ENCODE measurements at places on chromosomes 16 and 17.
A peak's percentile ranks its signal among the peaks of the same experiment; 100 is the strongest.

DNA sequence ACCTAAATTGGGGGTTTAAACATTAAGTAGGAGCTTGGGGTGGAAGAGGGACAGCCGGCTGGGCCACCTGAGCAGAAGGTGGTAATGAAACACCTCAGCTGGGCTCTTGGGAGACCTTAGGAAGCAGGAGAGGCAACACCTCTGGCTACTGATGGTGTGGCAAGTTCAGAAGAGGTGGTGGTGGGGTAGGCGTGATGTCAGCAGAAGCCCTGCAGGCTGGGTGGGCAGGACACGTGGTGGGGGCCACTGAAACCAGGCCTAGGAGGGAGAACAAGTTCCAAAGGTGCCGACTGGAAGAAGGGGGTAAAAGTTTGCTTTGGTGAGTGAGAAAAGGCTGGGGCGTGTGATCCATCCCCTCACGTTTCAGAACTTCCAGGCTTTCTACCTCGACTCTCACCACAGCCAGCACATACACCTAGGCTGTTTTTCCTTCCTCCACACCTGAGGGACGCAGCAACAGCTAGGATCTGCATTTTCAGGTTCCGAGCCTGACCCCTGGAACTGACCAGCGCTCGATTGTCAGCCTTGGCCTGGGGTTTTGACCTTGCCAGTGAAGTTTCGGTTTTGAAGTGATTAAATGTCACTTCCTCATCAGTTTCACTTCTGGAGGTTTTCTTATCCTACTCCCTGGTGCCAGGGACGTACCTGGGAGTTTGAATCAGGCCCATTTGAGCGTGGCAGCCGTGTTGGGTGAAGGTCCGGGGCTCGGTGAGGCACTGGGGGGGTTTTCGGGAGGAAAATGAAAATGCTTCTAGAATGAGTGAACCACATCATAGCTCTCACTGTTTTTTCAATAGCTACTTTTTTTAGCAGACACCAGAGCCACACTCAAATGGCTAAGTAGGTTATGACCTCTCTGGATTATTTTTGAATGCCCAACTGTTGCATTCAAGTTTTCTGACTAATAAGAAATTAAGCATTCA is 10.0 kb downstream of the SNN start:
- DNase-seq = no peak

DNA sequence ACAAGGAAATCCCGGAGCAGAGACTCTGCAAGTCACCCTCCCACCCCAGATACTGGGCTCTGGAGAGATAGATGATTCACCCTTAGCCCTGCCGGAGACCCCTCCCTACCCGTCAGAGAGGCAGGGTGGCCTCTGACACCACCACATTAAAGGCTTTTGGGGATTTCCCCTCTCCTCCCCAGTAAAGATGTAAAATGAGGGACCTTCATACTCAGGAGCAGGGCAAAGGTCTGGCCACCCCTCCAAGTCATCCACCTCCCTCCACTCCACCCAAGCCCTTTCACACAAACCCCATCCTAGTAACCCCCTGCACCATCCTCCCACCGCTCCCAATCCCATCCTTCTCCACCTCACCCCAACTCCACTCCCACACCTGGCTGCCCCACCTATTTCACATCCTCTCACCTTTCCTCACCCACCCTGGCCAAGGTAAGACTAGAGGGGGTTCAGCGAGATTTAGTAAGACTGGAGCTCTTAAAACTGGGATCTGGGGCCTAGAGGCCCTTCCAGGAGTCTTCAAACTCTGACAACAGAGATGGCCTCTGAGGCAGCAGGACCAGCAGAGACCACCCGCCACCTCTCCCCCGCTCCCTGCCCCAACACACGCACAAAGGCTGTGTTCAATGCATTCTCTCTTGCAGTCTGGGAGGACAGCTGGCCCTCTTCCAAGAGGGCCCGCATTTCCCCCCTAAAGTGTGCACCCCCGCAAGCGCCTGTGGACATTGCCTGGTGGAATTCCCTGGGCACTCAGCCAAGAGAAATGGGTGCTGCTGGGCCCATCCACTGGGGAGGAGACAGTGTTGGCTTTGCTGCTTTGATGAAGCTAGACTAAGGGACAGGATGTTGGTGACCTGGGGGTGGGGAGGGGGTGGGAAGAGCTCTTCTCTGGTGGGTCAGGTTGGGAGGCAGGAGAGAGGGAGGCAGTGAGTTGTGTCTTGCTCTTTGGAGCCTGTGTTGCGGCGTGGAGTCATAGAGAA is 1.1 kb downstream of the ABAT start:
- DNase-seq = peak; percentile 48

GRCh38 chr17:65235284-65235683 is 98.1 kb downstream of the RGS9 start:
- no peak for DNase-seq

GRCh38 chr17:5050278-5050677 is 15.1 kb upstream of the SLC52A1 start:
- no peak for DNase-seq

DNA sequence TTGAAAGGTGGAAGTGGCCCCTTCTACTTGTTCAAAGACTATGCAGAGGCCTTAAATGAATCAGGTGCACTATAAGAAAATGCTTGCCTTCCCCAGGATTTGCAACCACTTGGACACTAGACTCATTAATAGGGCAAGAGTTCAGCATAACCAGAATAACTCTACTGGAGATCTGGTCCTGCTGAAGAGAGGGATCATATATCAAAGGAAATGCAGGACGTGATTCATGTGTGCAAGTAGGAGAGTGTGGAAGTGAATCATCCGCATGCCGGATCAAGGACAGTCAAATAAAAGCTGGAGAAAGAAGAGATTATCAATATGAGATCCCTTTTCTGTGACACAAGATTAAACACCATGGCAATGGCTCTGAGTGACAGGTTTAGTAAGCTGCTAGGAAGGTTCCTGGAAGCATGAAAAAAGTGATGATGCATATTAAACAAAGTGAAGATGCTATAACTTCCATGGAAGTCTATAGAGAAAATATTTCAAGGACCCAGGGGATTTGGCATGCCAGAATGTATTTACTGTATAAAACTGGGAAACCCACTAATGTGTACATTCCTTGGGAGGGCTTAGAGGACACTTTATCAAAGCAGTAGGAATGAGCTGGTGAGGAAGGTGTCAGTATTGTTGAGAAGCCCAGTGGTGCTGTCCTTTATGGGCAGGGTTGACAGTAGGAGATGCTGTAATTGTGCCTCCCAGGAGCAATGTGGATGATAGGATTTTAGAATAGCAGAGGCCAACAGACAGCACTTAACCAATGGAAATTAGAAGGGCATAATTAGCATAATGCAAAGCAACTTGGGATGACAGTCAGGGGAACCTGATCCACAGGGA is 133.1 kb downstream of the ABCA8 start:
- no peak for DNase-seq

GRCh38 chr17:39096508-39097149 is 54.8 kb downstream of the PLXDC1 start:
- DNase-seq = peak; percentile 46

GRCh38 chr16:27383556-27384243 is 18.3 kb upstream of the IL21R start:
- no peak for DNase-seq

DNA sequence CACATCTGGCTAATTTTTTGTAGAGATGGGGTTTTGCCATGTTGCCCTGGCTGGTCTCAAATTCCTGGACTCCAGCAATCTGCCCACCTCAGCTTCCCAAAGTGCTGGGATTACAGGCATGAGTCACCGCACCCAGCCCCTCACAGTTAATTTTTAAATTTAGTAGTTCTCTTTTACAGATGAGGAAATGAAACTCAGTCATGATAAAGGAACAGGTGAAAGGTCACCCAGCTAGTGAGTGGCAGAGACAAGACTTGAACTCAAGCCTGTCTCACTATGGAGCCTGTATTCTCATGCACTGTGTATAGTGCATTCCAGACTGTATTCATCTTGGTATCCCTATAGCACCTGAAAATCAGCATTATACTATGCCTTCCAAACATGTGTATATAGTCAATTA is 77.1 kb upstream of the WSB1 start:
- DNase-seq = no peak

- peak; percentile 28 for DNase-seq
Measured at GRCh38 chr16:22161999-22162655, at the start of gene SDR42E2. Gene SDR42E2 (plus strand): TSS chr16:22162506. CDS start chr16:22165583, 3,077 bp downstream.

DNA sequence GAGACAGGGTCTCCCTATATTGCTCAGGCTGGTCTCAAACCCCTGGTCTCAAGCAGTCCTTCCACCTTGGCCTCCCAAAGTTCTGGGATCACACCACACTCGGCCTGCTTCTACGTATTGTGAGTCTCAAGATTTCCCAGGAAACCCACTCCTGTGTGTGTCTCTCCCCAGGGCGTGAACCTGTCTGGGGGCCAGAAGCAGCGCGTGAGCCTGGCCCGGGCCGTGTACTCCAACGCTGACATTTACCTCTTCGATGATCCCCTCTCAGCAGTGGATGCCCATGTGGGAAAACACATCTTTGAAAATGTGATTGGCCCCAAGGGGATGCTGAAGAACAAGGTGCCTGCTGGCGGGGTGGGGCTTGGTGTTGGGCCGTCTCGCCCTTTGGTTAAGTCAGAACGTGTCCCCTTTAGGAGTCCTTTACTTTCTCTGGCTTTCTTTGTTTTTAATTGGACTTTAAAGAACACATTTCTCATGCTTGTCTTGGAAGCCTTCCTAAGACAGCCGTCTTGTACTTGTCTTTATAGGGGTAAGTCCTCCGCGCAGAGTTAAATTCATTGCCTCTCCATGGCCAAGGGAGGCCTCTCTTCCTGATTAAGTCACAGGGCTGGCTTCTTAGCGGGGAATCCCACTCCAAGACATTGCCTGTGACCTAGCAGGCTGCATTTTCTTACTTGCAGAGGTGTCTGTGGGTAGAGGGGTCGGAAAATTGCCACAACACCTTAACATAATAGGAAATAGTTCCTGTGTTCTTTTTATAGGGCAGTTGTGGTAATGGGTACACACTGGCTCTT is 136.4 kb downstream of the ABCC6 start:
- no peak for DNase-seq

GRCh38 chr16:84528322-84528721 is 23.9 kb upstream of the MEAK7 start:
- no peak for DNase-seq

DNA sequence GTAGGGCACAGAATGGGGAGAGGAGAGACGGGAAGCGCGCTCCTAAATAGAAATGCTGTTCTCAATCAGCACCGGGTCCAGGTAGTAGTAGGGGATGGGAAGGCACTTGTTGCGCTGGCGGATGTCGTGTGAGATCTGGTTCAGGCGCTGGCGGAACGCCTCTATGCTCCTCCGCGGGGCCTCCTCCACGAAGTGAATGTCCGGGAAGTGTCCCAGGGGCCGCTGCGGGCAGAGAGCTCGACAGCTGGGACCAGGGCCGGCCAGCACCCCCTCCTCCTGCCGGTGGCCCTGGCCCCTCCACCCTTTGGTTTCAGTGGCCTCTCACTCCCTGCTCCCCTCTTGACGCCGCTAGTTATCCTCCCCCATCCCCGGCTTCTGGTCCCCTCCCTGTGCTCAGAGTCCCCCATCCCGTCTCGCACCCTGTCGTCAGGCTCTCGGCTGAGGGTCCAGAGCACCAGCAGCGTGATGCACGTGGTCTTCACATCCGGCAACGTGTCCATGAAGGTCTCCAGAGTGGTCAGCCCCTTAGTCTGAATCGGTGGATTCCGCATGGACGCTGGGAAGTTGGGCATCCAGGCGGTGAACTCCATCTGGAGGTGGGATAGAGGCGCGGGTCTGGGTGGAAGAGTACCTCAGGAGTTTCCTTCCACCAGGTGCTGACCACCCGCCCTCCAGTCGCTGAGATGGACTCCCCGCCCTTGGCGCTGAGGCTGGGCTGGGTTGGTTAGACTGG is 14.6 kb downstream of the ALOX12B start:
- peak; percentile 22 for DNase-seq

DNA sequence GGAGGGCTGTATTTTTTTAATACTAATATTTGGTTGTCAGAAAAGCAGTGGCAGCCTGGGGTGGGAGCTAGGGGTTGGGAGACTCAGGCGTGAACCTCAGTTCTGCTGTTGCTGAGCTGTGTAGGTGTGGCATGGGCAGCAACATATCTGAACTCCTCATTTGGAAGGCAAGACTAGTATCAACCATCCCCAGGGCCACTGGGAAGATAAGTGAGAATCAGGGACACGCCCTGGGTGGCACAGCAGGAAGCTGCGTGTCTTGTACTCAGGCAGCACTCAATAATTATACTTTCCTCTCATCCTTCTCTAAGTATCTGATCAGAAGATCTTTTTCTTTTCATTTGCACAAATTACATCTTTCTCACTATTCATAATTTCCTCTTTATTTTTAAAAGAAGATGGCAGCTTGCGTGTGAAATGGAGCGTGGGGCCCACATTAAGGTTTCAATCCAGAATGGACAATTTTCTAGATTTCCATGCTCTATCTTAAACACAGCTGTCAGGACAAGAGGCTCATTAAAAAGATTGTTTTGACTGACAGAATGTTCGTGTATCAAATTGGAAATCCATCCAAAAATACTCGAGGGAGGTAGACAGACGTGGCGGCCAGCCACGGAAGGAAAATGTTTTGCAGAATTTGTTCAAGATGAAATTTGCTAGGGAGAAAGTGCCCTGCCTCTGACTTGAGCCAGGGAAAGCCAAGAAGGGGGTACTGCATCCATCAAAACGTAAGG is 121.1 kb downstream of the CPPED1 start:
- DNase-seq = no peak

- DNase-seq = no peak
Measured at GRCh38 chr16:25796239-25796638, 104.5 kb downstream of the HS3ST4 start.

DNA sequence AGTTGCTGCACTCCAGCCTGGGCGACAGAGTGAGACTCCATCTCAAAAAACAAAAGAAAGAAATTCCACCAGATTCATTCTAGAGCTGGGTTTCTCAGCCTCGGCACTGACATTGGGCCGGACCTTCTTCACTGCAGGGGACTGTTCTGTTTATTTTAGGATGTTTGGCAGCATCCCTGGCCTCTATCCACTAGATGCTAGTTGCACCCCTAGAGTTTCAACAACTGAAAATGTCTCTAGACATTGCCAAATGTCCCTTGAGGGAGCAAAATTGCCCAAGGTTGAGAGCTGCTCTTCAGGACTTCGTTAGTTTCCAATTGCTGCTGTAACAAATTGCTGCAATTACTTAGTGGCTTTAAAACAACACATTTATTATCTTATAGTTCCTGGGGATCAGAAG is 7.2 kb downstream of the EEF2K start:
- DNase-seq = no peak

GRCh38 chr16:67395458-67396158 is 2.3 kb upstream of the TPPP3 start:
- no peak for DNase-seq

Data from activated gamma-delta T cell treated with Interleukin-2 at 50 U/mL for 16 hours (primary cell).